Putamen (tissue), 1 donor: ENCODE measurements at places on chromosomes 3 and 15.

- DNase-seq = no peak
Observed at GRCh38 chr3:148439254-148439822, 258.4 kb upstream of the AGTR1 start.

DNA sequence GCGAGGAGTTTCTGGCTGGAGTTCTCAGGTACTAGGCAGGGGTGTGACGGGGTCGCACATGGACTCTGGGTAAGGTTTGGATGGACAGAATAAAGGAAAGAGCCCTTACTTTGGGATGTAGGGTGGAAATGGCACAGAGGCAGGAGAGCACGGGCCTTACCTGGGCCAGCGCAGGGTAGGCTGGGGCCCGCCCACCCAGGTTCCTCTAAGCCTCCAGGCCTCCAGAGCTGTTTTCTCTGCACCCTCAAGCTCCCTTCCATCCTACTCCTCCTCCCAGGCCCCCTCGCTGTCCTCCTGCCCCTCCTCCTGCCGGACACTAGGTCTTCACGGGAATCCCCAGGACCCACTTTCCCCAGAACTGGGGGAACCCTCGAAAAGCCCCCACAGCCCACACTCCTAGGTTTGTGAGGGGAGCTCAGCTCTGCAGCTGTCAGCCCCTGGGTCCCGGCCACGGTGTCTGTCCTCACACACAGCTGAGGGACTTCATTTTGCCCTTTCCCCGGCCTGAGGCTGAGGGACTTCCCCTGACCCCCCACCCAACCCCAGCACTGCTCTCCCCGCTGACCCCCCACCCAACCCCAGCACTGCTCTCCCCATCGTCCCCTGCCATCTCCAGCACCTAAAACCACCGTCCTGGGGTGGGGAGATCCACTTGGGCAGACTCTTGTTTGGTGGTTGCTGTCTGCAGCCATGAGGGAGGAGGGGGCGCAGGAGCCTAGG, 53.0 kb upstream of the PCSK6 start:
- DNase-seq = no peak

DNA sequence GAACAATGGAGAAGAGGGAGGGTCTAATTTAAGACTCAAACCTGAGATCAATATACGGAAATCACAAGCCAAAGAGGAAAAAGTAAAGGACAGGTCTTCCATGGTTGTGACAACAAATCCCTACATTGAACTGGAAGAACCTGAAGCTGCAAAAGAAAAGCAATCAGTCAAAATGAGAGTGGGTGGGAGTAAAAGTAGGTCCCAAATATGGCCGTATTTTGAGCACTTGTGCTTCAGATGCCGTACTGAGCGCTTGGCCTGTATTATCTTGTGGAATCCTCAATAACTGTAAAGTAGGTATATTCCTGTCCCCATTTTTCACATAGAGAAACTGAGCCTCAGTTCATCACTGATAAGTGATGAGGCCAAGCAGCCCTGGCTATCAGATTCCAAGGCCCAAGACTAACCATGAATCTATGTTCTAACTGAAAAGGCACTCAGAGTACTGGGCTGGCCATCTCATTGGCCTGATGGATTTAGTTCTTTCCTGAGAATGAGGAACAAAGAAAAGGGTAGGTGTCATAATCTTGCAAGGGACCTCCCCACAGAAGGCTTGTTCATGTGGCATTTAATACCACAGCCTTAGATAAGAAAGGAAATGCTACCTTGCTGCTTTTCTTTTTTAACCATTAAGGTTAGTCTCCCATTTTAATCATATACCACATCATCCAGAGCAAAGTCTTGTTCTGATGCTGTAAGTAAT, 52.5 kb downstream of the LRRN1 start:
- no peak for DNase-seq

GRCh38 chr15:31338318-31338878, 11.8 kb downstream of the KLF13 start:
- no peak for DNase-seq

GRCh38 chr3:49721596-49721895, 2.1 kb upstream of the AMIGO3 start:
- DNase-seq = no peak

DNA sequence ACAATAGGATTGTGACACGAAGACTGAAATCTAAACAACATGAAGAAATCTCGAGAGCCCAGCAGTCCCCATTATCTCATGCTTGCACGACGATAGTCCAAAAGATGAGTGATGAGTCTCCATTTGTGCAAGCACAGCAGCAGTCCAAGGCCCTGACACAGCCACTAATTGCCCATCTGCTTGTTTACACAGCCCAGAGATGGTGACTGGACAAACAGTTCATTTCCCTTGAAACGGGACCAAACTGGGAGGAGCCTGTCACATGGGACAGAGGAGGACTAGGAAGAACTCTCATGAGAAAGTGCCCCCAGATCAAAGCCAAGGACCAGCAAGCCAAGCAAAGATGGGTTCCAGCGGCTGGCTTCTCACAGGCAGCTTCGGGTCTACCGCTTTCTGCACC, 121.0 kb downstream of the GREM1 start:
- peak; percentile 89 for DNase-seq

DNA sequence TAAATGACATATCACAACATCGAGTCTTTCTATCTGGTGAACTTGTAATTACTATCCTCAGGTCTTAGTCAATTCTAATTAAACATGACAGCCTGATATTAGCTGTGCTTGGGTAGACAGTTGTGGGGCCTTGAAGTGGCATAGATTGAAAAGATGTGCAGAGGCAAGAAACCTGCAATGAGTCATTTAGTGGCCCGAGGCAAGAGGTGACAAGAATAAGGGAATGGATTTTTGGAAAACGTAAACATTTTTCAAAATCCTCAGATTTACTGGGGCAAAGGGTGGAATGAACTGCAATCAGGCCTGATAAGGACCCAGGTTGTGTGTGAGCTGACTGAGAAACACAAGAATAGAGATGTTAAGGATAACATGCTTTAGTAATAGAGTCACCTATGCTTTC, 29.5 kb upstream of the ULK4 start:
- no peak for DNase-seq

DNA sequence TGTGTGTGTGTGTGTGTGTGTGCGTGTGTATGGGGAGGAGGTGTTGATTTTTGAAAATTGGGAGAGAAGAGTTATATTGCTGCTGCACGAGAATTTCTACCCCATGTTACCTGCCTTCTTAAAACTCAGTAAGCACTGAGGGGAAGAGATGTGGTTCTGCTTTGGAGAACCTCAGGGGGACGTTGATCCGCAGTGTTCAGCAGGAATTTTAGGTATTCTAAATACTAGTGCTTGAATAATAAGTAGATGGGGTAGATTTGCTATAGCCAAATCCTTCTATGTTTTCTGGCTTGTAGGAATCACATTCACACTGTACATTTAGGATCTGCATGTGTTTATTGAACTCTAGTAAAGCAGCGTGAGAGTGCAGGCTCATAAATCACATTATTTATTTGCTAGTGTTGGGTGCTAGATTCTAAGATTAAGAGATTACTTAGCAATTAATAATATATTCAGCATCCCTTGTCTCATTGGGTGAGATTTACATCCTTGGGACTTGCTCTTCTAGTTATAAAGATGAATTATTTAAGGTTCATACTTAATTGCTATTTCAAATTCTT, 268.1 kb downstream of the MFSD1 start:
- peak; percentile 7 for DNase-seq

GRCh38 chr3:106172780-106173179, 304.0 kb upstream of the CBLB start:
- no peak for DNase-seq

- peak; percentile 82 for DNase-seq
Observed at GRCh38 chr15:78216276-78217104, 17.9 kb downstream of the ACSBG1 start.

DNA sequence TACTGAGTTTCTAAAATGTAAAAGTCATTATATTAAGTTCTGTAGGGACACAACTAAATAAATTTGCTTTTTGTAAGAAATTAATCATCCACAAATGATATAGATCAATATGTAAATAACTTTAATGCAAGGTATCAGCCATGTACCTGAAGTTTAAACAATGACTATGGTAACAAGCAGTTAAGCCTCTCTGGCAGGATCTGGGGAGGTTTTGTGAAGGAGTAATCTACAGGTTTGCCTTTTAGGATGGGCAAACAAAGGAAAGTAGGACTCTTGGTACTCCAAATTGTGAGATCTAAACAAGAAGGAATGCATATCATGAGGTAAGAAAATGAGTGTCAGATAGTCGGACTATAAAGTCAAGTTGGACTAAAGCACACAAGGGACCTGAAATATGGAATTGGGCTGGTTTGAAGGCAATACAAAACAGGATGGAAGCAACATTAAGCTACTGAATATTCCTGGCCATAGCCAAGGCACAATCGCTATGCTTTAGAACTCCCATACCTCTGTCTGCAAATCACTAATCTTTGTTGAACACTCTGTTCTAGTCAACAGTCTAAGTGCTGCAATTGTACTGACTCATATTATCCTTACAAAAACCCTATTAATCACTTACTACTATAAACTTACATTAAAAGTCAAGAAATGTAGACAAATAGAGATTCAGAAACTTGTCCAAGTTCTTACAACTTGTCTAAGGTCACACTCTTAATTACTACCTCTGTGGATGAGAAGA, 412.8 kb downstream of the DIPK2A start:
- no peak for DNase-seq

DNA sequence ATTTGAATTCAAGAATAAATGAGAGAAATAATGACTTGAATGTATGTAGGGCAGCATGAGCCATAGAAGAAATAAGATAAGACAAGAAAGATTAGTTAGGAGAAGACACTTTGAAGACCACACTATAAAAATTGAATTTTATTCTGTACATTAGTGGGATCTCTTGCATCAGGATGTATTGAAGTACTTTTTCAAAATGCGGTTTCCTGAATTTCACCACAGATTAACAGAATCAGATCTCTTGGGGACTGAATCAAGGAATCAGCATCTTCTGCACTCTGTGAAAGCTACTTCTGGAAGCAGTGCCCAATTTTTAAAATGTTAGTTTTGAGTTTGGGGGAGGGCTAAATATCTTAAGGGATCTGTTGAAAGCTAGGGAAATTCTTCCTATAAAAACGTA, 763.9 kb upstream of the GOLIM4 start:
- no peak for DNase-seq

- DNase-seq = peak; percentile 3
Observed at GRCh38 chr15:84035399-84035766, 200.2 kb upstream of the GOLGA6L4 start.

- DNase-seq = no peak
Observed at GRCh38 chr3:73479325-73479724, 145.4 kb downstream of the PDZRN3 start.

GRCh38 chr15:72086920-72087648, 30.9 kb downstream of the MYO9A start:
- no peak for DNase-seq

GRCh38 chr3:156383441-156384025, 171.4 kb downstream of the SSR3 start:
- DNase-seq = no peak

DNA sequence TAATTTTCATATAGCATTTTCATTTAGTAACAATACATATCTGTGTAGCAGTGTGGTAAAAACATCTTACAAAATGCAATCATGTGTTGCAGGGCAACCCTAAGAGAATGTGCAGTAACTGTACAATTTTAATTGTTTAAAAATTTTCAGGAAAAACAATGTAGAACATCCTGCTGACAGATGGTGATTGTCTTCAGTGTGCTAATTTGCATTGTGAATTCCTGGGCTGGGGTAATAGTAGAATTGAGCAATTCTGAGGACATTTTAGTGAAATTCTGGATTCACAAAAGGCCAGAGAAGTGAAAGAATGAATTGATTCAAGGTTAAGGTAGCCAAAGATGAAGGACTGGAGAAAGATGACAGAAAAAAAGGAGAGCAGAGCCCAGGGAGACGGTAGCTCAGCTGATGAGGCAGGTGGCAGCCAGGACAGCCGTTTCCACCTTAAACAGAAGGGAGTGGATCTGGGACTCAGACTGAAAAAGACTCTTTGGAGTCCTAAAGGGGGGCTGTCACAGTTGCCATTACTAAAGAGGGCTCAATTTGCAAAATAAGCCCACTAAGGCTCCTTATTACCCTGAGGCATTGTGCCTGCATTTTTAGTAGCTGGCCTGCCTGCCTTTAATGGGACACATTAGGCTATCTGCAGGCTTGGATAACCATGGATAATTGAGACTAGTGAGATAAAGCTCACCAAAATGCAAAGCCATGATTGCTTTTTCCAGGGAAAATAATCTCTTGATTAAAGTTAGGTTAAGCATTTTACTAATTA, 8.6 kb downstream of the MAP3K13 start:
- no peak for DNase-seq

GRCh38 chr3:16665282-16665741, 60.1 kb upstream of the DAZL start:
- DNase-seq = no peak

DNA sequence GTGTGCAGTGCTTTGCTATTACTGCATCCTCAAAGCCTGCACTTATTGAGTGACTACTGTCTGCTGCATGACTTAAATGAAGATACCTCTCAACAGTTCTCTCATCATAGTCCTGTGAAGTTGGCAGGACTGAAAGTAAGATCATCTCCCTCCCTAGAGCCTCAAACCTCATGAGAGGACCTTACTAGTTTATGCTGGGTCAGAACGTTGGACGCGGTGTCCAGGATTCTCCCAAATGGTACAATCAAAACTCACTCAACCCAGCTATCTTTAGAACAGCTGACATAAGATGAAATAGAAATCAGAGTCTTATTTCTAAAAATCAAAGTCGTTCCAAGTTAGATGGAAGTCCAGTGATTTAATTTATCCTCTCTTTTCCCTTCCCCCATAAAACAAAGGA, 219.7 kb downstream of the PDZRN3 start:
- DNase-seq = no peak

- DNase-seq = no peak
Observed at GRCh38 chr3:194111336-194111735, 24.6 kb upstream of the HES1 start.

DNA sequence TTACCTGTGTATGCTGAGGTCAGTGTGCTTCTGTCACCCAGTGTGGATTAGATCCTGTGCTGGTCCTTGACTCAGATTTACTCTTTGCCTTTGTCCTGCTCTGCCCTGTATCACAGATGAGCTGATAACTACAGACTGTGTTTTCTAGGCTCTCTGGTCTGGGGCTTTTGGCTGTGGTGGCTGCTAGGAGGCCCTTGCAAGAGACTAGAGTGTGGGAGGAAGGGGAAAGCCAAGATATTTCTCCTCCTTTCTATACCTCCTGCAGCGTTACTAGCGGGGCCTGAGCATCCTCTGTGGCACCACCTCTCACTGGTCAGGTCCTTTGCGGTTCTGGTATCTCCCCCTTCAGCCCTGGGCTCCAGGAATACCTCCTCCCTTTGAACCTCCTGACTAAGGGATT, 282.3 kb upstream of the TBC1D5 start:
- DNase-seq = no peak

- DNase-seq = no peak
Observed at GRCh38 chr15:39429898-39430357, 151.0 kb upstream of the THBS1 start.

- peak; percentile 60 for DNase-seq
Observed at GRCh38 chr3:68876112-68876713, 56.1 kb downstream of the TAFA4 start.

- DNase-seq = no peak
Observed at GRCh38 chr3:149292666-149293065, 40.8 kb downstream of the TM4SF18 start.

DNA sequence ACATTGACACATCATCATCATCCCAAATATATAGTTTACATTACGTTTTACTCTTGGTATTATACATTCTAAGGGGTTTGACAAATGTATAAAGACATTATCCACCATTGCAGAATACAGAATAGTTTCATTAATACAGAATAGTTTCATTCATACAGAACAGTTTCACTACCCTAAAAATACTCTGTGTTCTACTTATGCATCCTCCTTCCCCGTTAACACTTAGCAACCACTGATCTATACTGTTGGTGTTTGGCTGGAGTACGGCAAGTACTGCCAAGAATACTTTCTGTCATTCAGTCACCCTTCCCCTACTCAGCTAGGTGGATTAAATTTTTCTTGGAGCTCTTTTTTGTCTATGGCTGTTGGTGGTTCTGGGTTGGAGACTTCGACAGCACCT, 33.4 kb downstream of the LEKR1 start:
- DNase-seq = no peak
